ENCODE measurements at places on chromosomes 3 and 15.

DNA sequence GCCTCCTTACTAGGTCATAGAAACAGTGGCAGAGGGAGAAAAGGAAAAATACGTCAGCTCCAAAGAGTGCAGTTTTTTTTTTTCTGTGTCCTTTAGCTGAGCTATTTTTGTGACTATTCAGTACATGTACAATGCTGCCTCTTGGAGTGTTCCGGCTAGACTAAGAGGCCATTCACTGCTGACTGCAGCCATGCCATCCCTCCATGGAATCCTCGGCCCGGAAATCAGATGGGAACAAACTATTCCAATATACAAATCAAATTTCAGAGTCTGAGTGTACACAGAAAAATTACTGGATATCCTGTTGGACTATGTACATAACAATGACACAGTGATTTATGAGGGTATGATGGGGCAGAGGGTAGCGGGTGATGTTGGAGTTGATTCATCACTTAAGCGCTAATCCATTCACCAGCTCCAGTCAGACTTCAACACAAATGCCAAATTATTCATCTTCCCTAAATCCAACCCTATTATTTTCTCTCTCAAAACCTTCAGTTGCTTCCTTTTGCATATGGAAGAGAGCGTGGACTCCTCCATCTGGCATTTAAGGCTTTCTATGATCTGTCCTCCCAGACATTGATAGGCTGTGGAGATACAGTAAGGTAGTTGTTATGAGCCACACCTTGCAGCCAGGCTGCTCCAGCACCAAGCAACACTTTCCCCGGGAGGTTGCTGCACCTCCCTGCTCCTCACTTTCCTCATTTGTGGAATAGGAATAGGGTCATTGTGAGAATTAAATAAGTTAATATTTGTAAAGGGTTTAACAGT is 109.1 kb downstream of the LPP start:
- DNase-seq, result no peak

- no peak for DNase-seq
These were observed 351.7 kb downstream of the IGSF11 start for GRCh38 chr3:118682921-118683320.

GRCh38 chr3:126573492-126574117 is 14.9 kb upstream of the C3orf22 start:
- no peak for DNase-seq

- no peak for DNase-seq
These were observed 65.0 kb downstream of the PDZRN3 start for GRCh38 chr3:73559749-73560148.

- DNase-seq, result no peak
These were observed 6.3 kb downstream of the CLK3 start for GRCh38 chr15:74621936-74622335.

GRCh38 chr3:12991861-12992281 is 81.4 kb downstream of the IQSEC1 start:
- DNase-seq, result no peak

- no peak for DNase-seq
These were observed 47.5 kb downstream of the NMD3 start for GRCh38 chr3:161268601-161269000.

DNA sequence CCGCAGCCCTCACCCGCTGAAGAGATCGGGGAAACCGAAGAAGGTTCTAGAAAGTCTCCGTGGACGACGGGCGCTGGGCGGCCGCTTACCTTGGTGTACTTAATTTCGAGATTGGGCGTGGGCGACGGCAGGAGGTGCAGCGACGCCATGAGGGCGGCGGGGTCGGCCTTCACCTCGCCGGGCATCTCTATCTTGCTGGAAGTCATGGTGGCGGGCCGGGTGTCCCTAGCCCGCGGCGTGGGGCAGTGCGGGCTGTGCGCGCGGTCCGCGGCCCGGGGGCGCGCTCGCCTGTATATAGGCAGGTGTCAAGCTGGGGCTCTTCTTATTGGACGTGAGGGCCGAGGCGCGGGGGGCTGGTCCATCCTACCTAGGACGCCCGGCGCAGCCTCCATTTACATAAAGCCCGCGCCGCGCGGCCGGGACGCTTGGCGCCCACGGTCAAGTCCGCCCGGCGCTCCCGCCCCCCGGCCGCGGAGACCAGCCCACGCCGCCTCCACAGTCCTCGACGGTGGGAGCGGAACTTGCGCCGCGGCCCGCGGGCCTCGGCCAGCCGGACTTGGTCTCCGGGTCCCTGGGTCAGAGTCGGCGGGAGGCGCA is at the start of gene ALDH1A2:
Gene ALDH1A2, minus strand, starts transcription at position 267 of the 597 bp plus-strand sequence. Its CDS starts 61 bp downstream, at position 206.
- DNase-seq, result peak; percentile 50

DNA sequence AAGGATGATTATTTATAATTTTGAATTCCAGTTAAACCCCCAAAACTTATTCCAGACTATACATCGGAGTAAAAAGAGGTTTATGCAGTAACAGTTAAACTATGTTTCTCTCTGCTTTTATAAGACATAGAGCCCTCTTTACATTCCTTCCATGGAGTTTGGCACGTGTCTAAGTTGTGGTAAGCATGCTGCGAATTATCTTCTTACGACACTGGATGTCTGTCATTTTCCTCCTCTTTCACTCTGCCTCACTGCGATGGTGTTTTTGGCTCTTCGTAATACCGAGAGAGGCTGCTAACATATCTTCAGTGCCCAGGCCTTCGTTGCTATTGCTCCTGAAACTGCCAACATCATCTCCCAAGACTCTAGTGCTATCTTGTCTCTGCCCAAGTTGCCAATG is 83.9 kb upstream of the TGFBR2 start:
- DNase-seq, result no peak

DNA sequence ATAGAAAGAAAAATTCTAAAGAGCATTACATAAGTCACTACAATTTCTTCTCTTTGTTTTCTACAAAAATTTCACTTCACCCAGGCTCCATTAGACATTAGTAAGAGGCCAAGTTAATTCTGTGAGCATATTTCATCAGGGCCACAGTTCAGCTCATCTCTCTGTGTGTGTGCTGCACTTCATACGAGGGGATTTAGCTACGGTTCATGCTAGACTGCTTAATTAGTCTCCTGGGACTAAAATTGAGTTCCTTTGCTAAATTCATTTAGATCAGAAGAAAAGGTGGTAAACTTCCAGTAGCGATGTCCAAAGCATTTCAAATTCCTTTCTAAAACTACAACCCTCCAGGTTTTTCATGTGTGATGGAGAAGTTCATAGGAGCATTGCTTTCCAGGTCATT is 83.1 kb upstream of the SETMAR start:
- DNase-seq, result no peak

DNA sequence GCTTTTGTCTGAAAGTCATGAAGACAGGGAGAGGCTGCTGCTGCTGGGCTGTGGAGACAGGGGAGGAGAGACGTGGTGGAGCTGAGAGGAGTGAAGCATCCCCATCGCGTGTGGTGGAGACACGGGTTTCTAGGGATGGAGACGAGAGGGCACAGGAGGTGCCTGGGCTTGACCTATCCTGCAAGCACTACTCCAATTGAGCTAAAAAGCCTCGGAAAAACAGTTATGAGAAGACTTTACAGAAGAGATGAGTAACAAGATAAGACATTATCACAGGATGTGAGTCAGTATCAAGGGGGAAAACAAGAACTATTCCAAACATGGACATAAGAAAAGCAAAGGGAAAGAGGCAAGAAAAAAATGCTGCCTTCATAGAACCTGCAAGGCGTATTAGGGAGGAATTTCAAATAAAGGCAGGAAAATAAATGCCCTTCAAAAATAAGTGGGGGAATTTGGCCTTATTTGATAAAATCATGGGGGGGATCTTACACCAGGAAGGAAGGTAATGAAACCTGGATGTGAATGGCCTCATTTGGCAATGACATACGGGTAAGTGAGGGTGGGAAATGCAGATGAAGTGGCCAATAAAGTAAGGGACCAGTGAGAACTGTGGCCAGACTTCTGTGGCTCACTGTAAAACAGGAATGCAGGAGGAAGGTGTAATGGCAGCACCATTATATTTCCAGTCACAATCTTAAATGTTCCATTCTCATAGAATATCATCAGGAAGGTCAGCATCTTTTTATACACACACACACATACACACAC is 97.9 kb downstream of the PLD1 start:
- no peak for DNase-seq

GRCh38 chr3:16239780-16240179 is 25.0 kb downstream of the DPH3 start:
- DNase-seq, result no peak
